ENCODE measurements at places on chromosomes 11 and 22.
A peak's percentile ranks its signal among the peaks of the same experiment; 100 is the strongest.

DNA sequence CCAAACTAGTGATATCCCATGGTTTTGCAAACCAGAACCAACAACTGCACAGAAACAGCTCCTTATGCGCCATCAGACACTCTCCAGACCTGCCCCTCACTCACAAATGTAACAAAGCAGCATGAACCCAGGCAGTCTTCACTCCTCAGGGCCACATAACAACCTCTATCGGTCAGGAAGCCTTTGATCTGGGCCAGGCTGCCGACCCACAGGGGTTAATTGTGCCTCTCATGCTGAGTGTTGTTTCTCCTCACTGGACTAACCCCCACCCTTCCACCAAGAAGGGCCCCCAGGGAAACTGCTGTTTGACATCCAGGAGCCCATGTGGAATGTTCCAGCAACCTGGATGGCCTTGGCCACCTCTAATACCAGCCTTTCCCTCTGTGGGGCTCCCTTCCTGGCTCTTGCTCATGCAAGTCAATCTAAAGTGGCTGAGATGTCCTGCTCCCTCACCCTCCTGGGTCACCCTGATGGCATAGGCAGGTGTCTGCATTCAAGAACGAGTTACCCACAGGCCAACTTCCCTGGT is 7.9 kb upstream of the RGL4 start:
- no peak for DNase-seq
- peaks cover 2% of the 10 kb centered on the region for H3K4me1 ChIP-seq
- peaks cover 55% of the 10 kb centered on the region for H3K36me3 ChIP-seq
- H3K27me3 ChIP-seq, result no peaks in the 10 kb centered on the region
- no peak overlapping the region for H3K4me3 ChIP-seq

GRCh38 chr11:22510010-22510409 is 115.6 kb downstream of the FANCF start:
- H3K27me3 ChIP-seq, result peaks cover 5% of the 10 kb centered on the region
- no peak for DNase-seq
- H3K27ac ChIP-seq, result no peak overlapping the region
- no peaks in the 10 kb centered on the region for H3K4me1 ChIP-seq
- H3K36me3 ChIP-seq, result no peaks in the 10 kb centered on the region

GRCh38 chr11:36300650-36301049 is 4.6 kb downstream of the PRR5L start:
- DNase-seq, result no peak
- H3K4me1 ChIP-seq, result no peaks in the 10 kb centered on the region
- peaks cover 10% of the 10 kb centered on the region for H3K27me3 ChIP-seq
- no peak overlapping the region for H3K27ac ChIP-seq

DNA sequence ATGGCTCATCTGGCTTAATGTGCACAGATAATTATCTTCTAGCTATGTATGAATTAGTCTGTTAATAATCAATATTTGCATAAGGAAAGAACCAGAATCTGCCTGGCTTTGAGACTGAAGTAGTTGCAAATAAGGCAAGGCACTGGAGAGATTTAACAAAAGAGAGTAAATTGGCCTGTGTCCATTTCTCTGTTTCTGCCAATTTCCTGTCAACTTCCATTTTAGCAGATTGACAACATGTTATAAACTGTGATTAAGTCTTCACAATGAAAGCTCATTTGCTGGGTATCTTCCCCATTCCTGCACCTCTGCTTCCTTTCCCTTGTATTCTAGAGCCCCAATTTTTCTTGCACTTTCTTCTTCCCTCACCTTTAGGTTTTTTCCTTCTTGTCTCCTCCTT is 5.3 kb upstream of the TMEM123 start:
- H3K27ac ChIP-seq, result peak overlapping the region; percentile 73
- DNase-seq, result no peak
- no peaks in the 10 kb centered on the region for H3K27me3 ChIP-seq
- H3K36me3 ChIP-seq, result peaks cover 2% of the 10 kb centered on the region

DNA sequence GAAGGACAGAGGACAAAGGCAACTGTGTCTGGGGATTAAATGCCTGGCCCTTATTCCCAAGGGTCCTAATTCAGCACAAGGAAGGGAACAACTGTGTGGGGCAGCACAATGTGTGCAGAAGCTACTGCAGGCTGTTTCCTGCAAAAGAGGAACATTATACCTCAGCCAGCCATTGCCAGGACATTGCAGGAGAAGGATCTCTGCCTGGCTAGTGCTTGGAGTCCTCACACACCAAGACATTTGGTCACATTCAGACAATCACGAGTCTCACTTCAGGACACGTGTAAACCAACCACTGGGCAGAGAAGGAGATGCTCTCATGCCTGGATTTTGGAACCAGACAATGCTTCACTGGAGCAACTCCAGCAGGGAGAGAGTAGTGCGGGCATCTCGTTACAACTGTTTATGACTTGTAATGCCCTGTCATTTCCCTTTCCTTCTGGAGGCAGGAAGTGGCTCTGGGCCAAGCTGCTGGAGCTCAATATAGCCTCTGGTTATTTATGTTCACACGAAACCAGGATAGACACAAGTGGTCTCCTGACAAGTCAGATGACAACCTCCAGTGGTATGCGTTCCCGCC is 23.9 kb upstream of the ZC3H12C start:
- no peak for DNase-seq
- no peaks in the 10 kb centered on the region for H3K36me3 ChIP-seq
- H3K4me3 ChIP-seq, result no peak overlapping the region
- H3K27me3 ChIP-seq, result peaks cover 24% of the 10 kb centered on the region

- H3K27ac ChIP-seq, result no peak overlapping the region
- no peak overlapping the region for H3K4me3 ChIP-seq
- no peaks in the 10 kb centered on the region for H3K27me3 ChIP-seq
- DNase-seq, result no peak
Measured at GRCh38 chr11:81421251-81421860, 1312.3 kb downstream of the FAM181B start.

DNA sequence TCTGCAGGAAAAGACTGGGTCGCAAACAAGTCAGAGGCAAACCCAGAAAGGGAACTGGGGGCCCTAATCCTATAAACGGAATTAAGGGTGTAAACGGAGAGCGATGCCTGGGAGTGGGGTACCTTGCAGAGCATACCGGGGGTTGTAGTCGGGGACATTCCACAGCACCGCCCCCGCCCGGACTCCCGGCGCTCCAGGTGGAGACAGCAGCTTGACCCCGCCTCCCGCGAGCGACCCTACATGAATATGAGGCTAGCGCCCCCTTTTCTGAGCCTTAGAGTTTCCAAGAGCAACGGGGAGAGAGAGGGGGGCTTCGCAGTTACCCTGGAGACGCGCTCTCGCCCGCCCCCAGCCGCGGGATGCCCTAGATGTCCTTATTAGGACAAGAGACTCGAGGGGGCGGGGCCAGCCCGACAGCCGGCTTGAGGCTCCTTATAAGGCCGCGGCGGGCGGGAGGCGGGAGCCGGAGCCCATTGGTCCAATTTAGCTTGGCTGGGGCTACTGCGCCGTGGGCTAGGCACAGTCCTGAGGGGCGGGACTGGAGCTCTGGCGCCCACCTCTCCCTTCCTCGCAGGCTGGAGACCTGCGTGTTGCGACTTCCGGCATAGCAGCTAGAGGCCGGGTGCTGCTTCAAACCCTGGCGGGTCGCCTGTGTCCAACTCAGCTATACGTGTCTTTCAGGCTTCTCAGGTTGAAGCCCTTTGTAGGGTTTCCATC is 980 bp upstream of the MUS81 start:
- peak overlapping the region; percentile 90 for H3K4me3 ChIP-seq
- H3K36me3 ChIP-seq, result peaks cover 82% of the 10 kb centered on the region
- peaks cover 60% of the 10 kb centered on the region for H3K4me1 ChIP-seq
- no peaks in the 10 kb centered on the region for H3K27me3 ChIP-seq
- DNase-seq, result peak; percentile 97
- H3K27ac ChIP-seq, result peak overlapping the region; percentile 98

GRCh38 chr22:37519268-37520195 is at the start of gene CARD10:
Gene CARD10 (minus strand): TSS chr22:37519415. CDS start chr22:37519200, 215 bp downstream.
- peaks cover 52% of the 10 kb centered on the region for H3K27me3 ChIP-seq
- H3K4me1 ChIP-seq, result peaks cover 6% of the 10 kb centered on the region
- H3K36me3 ChIP-seq, result no peaks in the 10 kb centered on the region
- H3K4me3 ChIP-seq, result peak within 1 kb of the TSS; percentile 65

GRCh38 chr11:131371791-131372104 is 1.3 kb downstream of the NTM start:
- no peaks in the 10 kb centered on the region for H3K4me1 ChIP-seq
- H3K36me3 ChIP-seq, result no peaks in the 10 kb centered on the region
- DNase-seq, result no peak
- H3K4me3 ChIP-seq, result no peak overlapping the region

DNA sequence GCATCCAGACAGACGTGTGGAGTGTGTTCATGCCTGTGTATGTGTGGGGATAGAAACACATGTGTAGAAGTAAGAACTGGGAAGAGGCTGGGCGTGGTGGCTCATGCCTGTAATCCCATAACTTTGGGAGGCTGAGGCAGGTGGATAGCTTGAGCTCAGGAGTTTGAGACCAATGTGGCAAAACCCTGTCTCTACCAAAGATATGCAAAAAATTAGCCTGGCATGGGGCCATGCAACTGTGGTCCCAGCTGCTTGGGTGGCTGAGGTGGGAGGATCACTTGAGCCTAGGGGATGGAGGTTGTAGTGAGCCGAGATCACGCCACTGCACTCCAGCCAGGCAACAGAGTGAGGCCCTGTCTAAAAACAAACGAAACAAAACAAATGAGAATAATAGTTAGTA is 1166.6 kb downstream of the TBC1D22A start:
- H3K4me1 ChIP-seq, result no peaks in the 10 kb centered on the region
- no peak overlapping the region for H3K4me3 ChIP-seq
- no peak for DNase-seq
- no peaks in the 10 kb centered on the region for H3K36me3 ChIP-seq

GRCh38 chr11:65128182-65129145 is 5.9 kb downstream of the SYVN1 start:
- H3K4me3 ChIP-seq, result no peak overlapping the region
- no peaks in the 10 kb centered on the region for H3K27me3 ChIP-seq
- peaks cover 28% of the 10 kb centered on the region for H3K4me1 ChIP-seq

DNA sequence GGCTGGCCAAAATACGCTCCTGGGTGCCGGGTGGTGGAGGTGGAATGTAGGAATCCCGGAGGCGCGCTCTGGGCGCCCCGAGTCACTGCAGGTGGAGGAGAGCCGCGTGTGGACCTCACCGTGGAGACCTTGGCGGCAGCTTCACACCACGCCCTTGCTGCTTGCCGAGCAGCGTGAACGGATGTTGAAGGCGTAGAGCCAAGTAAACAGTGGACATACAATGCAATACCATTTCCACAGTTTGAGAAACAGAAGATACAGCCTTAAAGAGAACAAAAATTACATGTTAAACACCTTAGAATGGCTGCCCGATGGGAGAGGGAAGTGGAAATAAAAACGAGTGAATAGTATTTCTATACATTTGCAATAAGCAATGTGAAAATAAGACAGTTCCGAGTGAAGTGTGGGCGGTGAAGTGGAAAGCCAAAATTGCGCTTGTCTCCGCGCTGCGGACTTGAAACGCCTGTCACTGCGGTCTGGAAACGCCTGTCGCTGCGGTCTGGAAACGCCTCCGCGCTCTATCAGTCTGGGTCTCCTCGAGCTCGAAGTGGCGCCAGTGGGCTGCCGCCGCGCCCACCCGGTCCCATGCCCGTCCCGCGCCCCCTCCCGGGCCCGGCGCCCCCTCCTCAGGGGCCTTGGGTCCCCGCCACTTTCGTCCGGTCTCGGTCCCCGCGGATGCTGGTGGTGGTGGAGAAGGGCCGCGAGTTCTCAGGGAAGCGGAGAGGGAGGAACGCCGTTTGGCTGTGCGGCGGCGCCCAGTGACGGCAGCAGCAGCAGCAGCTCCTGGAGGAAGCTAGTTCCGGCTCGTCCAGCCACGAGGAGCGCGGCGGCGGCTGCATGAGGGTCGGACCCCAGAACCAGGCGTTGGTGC is 1.6 kb downstream of the NCR3LG1 start:
- DNase-seq, result peak; percentile 75
- peaks cover 10% of the 10 kb centered on the region for H3K36me3 ChIP-seq

DNA sequence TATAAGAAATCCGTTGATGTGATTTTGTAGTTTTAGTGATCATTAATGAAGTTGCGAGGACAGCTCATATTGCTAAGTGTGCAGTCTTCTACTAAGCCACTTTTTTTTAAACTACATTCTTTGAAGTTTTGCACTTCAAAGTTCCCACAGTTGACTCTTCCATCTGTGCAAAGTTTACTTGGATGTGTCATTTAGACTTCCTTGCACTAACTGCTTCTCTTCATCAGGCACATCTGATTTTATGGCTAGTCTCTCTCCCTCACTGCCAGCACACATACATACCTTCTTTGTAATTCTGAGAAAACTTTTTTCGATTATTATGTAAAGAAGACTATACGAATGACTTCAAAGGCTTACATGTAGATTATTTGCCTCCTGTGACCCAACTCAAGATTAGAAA is 250.0 kb downstream of the DYNC2H1 start:
- H3K4me3 ChIP-seq, result no peak overlapping the region
- H3K27ac ChIP-seq, result no peak overlapping the region
- no peak for DNase-seq
- no peaks in the 10 kb centered on the region for H3K27me3 ChIP-seq

- H3K4me1 ChIP-seq, result no peaks in the 10 kb centered on the region
- H3K36me3 ChIP-seq, result no peaks in the 10 kb centered on the region
- no peak overlapping the region for H3K4me3 ChIP-seq
Measured at GRCh38 chr11:22641559-22641958, 15.9 kb upstream of the FANCF start.

DNA sequence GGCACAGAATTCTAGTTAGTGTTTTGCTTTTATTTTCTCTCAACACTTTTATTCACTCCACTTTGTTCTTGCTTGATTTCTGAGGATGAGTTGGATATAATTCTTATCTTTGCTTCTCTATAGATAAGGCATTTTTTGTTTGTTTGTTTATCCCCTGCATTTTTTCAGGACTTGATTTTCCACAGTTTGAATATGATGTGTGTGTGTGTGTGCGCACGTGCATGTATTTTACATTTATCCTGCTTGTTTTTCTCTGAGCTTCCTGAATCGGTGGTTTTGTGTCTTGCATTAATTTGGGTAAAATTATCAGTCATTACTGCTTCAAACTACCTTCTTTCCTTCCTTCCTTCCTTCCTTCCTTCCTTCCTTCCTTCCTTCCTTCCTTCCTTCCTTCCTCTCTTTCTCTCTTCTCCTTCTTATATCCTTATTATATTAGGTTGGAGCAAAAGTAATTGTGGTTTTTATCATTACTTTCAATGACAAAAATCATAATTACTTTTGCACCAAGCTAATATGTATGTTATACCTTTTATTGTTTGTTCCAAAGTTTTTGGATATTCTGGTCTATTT is 679.9 kb upstream of the RAG2 start:
- H3K4me1 ChIP-seq, result no peaks in the 10 kb centered on the region
- no peak overlapping the region for H3K27ac ChIP-seq
- no peaks in the 10 kb centered on the region for H3K27me3 ChIP-seq
- no peak overlapping the region for H3K4me3 ChIP-seq

GRCh38 chr22:28768701-28769393 is 3.6 kb upstream of the CCDC117 start:
- H3K4me3 ChIP-seq, result no peak overlapping the region
- peaks cover 9% of the 10 kb centered on the region for H3K4me1 ChIP-seq
- DNase-seq, result no peak
- no peaks in the 10 kb centered on the region for H3K27me3 ChIP-seq
- H3K27ac ChIP-seq, result no peak overlapping the region
- H3K36me3 ChIP-seq, result peaks cover 7% of the 10 kb centered on the region

- peak; percentile 48 for DNase-seq
- H3K27ac ChIP-seq, result peak overlapping the region; percentile 90
- peaks cover 67% of the 10 kb centered on the region for H3K36me3 ChIP-seq
Measured at GRCh38 chr11:64762277-64762673, 2.5 kb upstream of the PYGM start.

GRCh38 chr11:44533921-44534711 is 31.3 kb upstream of the CD82 start:
- H3K4me3 ChIP-seq, result no peak overlapping the region
- H3K27ac ChIP-seq, result no peak overlapping the region
- no peak for DNase-seq
- H3K36me3 ChIP-seq, result no peaks in the 10 kb centered on the region

GRCh38 chr22:43343262-43343669 is at the start of gene SCUBE1:
Gene SCUBE1 (minus strand): TSS chr22:43343372. CDS start chr22:43343261, 111 bp downstream.
- peaks cover 16% of the 10 kb centered on the region for H3K4me1 ChIP-seq
- no peak within 1 kb of the TSS for H3K27ac ChIP-seq
- no peaks in the 10 kb centered on the region for H3K36me3 ChIP-seq
- H3K4me3 ChIP-seq, result peak within 1 kb of the TSS; percentile 25
- DNase-seq, result peak; percentile 70

Measured in activated T-cell treated with anti-CD3 and anti-CD28 coated beads, Interleukin-2, amount 50 U/mL, for 24 hours (primary cell).